ENCODE measurements at places on chromosomes 6 and 20.

DNA sequence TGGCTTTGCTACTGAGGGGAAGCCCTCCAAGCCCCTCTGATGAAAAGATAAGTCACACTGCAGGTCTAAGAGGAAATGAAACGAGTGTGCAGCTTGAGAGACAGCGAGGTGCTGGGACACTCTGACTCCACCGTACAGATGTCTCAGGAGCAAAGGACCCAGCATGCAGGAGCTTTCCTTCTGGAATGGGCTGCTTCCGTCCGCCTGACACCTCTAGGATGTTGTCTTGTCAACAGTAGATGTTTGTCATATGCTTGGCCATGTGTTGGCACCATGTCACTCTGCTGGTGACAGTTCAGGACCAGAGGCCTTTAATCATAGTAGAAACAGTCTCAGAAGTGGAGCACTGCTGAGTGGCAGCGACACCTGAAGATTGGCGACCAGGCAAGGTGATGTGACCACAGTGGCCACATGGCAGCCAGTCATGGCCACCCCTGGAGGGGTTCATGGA lies 46.7 kb downstream of the SLC24A3 start:
- no peak for DNase-seq

DNA sequence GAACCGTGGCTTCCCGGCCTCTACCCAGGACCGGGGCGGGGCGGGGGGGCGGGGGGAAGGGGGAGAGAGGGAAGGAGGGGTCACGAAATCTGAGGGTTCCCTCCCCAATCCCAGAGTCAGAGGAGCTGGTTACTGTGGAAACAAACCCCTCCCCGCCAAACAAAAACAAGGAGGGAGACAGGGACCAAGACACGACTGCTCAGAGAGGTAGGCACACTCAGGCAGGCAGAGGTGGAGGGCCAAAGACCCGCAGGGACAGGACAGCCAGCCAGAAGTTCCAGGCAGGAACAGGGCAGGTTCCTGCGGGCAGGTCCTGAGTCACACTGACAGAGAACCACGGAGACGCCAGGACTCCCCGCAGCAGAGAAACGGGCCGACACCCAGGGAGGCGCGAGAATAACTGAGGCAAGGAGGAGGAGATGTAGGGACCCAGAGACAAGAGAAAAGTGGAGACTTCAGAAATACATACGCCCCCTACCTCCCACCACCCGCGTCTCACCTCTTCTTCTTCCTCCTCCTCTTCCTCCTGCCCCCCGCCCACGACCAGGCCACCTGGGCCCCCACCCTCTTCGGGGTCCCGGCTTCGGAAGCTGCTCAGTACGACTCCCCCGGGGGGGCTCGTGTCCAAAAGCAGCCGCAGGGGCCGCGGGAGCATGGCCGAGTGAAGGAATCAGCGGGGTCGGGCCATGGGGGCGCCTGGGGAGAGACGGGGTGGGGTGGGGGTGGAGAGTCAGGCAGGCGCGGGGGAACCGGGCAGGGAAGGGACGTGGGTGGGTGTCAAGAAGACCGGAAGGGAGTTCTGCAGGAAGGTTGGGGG lies 578 bp downstream of the RGL2 start:
- no peak for DNase-seq

DNA sequence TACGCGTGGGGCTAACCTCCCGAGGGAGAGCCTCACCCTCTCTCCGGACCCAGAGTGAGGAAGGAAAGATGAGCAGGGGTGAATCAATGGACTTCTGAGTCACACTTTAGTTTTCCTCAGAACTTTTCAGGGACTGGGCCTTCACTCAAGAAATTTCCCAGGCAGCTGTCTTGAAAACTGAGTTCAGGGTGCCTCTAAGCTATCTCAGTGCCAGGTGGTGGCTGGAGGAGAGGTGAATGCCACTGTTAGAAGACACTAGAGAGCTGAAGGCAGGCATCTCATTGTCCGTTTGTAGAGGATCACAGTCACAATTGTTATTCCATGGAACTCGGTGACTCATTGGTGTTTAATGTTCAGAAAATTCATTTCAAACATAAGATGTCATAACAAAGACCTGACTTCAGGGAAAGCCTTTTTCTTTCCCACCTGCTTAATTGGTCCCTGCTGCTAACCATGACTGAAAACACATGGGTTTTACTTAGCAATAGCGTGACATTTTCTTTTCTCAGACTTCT lies 5.3 kb upstream of the SERPINB6 start:
- DNase-seq, result no peak

- no peak for DNase-seq
These were observed 350.9 kb downstream of the SMOC2 start for GRCh38 chr6:168791917-168792316.

- DNase-seq, result peak; percentile 46
These were observed 17.9 kb downstream of the HLA-G start for GRCh38 chr6:29845405-29846006.

DNA sequence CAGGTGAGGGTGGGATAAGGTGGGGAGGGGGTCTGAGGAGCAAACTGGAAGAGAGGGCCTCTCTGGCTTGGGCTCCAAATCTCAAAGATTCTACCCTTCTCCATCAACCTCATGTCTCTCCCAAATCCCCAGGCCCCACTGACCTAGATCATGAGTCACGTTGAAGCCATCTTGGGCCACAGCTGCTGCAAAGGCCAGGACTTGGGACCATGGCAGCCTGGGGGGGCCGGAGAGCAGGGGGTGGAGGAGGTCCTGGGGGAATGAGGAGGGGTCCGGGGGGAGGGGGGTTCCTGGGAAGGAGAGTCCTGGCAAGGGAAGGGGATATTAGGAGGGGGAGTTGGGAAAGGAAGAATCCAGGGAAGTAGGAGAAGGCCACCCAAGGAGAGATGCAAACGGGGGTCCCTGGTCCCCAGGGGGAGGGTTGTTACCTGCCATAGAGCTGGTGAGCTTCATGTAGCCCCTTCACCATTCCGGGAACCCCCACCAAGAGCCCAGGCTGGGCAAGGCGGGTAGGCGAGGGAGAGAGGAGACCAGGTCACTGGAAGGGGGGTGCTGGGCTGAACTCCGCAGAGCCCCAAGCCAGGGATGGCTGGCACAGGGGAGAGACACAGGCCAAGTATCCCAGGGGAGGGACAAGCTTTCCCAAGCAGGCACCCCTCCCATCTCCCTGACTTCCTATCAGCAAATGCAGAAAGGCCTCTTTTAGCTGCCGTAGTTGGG lies 12.7 kb downstream of the GGT7 start:
- DNase-seq, result no peak

- DNase-seq, result no peak
These were observed 195.9 kb upstream of the SULF2 start for GRCh38 chr20:47981222-47981621.

DNA sequence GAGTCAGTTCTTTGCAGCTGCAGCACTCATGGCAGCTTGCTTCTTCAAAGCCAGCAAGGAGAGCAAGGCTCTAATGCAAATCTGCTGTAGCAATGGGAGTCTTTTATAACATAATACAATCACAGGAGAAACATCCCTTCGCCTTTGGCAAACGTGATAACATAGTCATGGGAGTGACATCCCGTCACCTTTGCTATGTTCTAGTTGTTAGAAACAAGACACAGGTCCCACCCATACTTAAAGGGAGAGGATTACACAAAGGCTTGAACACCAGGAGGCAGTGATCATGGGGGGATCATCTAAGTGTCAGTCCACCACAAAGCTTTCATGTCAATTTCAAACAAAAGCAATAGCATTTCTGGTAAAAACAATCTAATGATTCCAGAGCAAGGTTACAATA lies 40.1 kb upstream of the PHACTR2 start:
- DNase-seq, result no peak

- DNase-seq, result no peak
These were observed 94.4 kb downstream of the PLCB4 start for GRCh38 chr20:9163251-9163650.

GRCh38 chr6:56640374-56640773 lies 2.3 kb downstream of the DST start:
- DNase-seq, result no peak

- no peak for DNase-seq
These were observed 202.3 kb upstream of the RIN2 start for GRCh38 chr20:19555726-19556125.

DNA sequence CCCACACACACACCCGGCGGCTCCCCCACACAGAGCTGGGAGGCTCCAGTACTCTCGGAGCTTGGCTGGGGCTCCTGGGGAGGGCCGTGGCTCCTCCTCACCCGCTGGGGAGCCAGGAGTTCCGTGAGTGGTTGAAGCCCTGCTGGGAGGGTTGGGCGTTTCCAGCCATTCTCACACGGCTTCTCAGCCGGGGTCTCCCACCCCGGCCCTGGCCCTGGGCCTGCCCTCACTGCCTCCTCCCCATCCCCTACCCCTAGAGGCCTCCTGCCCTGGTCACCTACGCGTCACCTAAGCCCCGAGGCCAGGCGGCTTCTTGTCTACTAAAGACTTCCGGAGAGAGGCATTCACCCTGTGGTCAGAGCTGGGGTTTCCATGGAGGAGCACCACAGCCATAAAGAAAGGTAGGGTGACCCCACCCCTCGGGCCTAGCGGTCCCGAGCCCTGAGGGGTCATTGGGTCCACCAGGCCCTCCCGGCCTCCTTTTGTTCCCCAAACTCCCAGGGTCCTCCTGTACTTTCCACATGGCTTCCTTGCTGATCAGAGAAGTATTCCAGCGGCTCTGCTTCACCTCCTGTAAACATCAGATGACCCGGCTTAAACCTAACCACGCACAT lies 99.3 kb downstream of the TTLL2 start:
- DNase-seq, result no peak

Data from Panc1 (cell line).